GM10248 (cell line): ENCODE measurements at places on chromosomes 2 and 18.

DNA sequence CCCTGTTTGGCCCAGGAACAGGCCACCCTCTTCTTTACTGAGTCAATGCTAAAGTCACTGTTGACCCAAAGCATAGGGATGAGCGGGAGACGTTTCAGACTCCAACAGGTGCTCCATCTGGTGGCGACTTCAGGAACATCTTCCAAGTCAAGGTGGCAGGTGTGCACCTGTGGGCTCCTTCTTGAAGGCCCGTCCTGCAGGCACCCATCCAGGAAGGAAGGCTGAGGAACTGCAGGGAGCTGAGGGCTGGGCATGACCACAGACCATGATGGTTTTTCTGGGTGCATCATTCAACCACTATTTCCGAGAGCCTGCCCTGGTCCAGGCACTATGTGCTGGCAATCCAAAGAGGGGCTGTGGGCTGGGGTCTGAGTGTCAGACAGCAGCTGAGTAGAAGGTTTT is 142.8 kb downstream of the NDUFA10 start:
- DNase-seq, result peak; percentile 57

DNA sequence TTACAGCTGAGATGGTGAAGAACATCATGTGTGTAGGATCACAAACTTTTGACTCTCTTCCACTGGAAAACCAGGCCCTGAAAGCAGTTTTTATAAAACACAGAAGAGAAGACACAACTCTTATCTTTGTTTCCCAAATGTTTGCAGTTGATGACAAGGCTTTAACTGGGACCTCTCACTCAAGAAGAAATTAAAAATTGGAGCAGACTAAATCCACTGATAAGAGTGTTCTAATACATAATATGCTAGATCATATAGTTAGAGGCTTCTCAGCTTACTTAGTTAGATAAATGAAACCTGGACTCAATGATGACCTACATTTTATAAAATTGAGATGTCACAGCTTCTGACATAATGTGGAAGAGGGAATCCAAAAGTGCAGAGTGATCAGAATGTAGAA is 158.3 kb upstream of the WDSUB1 start:
- DNase-seq, result no peak

GRCh38 chr2:113324684-113325160 is 46.0 kb upstream of the PAX8 start:
- DNase-seq, result peak; percentile 68

DNA sequence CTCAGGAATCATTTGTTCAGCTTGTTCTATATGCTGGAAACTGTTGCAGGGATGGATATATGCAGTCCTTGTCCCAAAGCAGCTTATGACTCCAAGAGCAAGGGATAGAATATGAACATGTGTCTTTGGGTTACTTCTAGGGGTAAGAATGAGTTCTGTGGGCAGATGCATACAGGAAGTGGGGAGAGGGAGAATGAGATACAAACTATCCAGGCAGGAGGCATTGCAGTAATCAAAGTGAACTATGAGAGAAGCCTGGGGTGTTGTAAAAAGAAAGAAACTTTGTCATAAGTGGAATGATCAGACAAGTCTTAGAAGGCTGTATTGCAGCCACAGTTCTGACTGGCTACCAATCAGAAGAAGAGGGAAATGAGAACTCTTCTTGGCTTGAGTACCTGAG is 44.8 kb upstream of the RAB6D start:
- DNase-seq, result no peak

- no peak for DNase-seq
Measured at GRCh38 chr2:101741775-101742520, 44.4 kb downstream of the MAP4K4 start.

GRCh38 chr2:112884869-112885505 is 26.0 kb upstream of the IL37 start:
- DNase-seq, result peak; percentile 83

GRCh38 chr2:150767991-150768746 is 280.7 kb upstream of the RND3 start:
- DNase-seq, result no peak

DNA sequence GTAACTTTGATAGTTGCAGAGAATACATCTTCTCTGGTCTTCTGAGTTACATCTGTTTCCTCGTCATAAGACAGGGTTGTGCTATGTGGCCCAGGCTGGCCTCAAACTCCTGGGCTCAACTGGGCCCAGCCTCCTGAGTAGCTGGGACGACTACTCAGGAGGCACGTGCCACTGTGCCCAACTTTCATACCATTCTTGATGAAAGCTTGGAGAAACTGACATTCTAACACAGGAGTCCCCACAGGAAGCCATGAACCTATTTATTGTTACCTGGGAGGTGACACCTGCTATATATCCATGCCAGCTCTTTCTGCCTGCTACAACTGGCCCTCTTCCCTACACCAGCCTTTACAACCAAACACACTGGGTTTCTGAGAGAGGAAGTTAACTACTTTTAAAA is 19.1 kb downstream of the EIF2AK3 start:
- DNase-seq, result no peak

DNA sequence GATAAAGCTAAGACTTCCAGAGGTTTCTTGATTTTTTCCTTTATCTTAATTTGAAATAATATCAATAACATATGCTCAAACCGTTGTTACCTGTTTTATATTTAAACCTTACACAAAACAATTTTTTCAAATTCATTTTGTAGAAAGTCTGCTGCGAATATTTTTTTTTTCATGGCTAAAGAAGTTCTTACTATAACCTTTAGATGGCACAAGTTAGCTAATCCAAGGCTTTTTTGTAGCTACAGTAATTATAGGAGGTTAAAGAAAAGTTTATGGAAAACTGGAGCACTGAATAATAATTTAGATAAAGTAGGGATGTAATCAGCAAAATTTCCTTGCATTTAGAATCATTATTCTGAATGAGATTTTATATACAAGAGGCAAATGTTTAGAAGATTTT is 78.0 kb upstream of the PNPT1 start:
- no peak for DNase-seq

- DNase-seq, result no peak
Measured at GRCh38 chr2:186422226-186422625, 63.8 kb upstream of the ZC3H15 start.
